ENCODE measurements at places on chromosomes 3 and 15.

- DNase-seq, result no peak
Observed at GRCh38 chr3:50687127-50687751, 12.5 kb downstream of the DOCK3 start.

- peak; percentile 8 for DNase-seq
Observed at GRCh38 chr15:78767331-78767951, 43.8 kb downstream of the ADAMTS7 start.

DNA sequence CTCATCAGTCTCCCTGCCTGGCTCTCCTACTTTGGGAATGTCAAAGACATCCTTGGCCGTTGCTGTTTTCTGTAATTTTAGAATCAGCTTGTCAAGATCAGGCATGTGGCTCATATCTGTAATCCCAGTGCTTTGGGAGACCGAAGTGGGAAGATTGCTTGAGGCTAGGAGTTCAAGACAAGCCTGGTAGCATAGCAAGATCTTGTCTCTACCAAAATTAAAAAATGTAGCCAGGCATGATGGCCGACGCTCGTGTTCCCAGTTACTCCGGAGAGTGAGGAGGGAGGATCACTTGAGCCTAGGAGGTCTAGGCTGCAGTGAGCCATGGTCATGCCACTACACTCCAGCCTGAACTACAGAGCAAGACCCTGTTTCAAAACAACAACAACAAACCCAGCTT lies 144.0 kb upstream of the ATP10A start:
- DNase-seq, result no peak

- no peak for DNase-seq
Observed at GRCh38 chr3:45064512-45065372, 38.6 kb downstream of the CLEC3B start.

DNA sequence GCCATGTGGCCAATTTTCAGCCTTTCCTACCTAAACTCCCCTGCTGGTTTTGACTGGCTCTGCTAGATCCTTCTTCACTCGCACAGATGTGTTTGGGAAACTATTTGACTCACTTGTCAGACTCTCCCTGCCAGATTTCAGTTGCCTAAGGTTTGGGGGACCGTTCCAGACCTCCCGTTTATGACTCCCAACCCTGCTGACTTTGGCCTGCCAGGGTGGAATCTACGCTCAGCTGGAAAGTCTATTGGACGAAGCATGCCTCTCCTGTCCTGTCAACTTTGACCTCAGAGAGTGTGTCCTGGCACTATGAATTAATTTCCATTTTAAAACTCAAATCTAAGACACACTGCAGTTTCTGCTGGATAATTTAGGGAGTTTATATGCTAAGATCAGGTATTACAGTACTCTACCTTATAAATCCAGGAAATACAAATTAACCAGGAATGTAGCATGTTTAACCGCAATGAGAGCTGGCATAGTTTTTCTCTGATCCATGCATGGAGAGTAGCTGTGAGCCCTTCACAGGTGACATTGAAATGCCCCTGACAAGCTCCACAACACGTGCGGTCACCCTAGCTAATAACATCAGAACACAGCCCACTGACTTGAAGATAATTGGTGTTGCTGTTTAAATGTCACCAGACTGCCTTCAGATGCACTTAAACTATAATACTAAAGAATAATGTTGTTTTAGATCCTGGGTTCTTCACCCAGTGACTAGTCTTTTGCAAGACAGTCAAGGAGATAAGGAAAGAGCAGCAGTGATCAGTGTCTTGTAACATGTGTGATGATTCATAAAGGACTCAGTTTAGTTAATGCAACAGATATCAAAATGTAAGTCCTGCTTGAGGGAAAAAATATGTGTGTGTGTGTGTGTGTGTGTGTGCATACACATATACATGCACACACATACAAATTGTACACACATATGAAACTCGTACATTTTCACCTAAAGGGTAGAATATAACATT lies 223.0 kb upstream of the MCTP2 start:
- DNase-seq, result no peak

GRCh38 chr3:64651741-64652241 lies 36.0 kb downstream of the ADAMTS9 start:
- no peak for DNase-seq

- DNase-seq, result no peak
Observed at GRCh38 chr3:177488740-177489139, 291.5 kb upstream of the TBL1XR1 start.

- no peak for DNase-seq
Observed at GRCh38 chr15:73870700-73871408, 2.5 kb upstream of the TBC1D21 start.

- DNase-seq, result no peak
Observed at GRCh38 chr3:109923431-109923830, 586.1 kb upstream of the DPPA4 start.

DNA sequence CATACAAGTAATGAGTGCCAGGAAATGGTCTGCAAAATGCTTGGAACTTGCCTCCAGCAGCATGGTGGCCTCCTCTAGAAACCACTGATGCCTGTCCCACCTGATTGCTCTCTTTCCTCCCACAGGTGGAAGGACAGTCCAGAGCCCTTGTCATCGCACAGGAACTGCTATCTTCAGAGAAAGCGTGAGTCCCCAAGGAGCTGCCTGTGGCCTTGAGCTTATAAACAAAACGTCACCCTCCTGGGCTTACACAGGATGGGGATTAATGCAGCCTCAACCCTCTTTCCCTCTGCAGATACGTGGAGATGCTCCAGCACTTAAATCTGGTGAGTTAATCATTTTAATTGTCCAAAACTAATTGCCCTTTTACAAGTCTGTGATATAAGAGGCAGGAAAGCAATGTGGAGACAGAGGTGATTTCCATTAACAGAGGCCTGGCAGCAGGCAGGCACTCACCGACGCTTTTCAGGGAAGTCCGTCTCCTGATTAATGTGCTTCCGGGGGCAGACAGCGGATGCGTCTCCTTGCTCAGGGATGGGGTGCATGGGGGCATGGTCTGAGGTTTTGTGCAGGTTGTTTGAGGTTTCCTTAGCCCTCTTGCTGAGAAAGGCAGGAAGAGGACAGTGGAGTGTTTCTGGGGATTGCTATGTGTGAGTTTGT lies 61.8 kb downstream of the FGD5 start:
- DNase-seq, result no peak

DNA sequence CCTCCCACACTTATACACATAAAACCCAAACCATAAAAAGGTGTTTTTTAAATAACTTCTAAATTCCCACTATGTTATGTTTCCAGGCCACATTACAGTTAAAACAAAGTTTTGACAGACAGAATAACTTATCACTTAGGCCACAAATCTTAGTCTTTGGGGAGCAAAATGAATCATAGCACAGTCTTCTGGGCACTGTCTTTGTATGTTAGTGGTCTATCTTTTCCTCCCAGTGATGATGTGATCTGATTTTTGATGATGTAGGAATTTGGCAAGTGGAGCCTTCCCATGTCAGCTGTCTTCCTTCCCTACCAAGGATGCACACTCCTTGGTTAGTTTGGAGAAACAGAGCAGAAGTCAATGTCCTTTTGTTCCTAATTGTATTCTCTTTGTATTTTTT lies 67.3 kb downstream of the THSD4 start:
- no peak for DNase-seq
